ENCODE measurements at places on chromosomes 6 and 20.

- DNase-seq: no peak
Measured at GRCh38 chr6:20943040-20943627, 408.9 kb downstream of the CDKAL1 start.

DNA sequence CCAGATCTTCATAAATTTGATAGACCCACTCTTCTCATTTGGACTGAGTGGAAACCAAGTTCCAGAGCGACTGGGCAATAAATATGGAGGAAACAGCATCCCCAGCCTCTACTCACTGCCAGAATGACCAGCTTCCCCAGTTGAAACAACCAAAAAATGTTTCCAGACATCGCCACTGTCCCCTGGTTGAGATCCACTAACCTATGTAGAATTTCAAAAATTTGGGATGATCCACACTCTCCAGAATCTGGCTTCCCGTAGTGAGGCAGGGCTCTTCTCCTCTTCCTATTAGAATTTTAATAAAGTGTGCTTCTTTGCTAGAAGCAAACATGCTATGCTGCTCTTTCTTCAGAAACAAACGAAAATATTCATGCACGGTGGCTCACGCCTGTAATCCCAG, 287.0 kb upstream of the SUPT3H start:
- no peak for DNase-seq

- no peak for DNase-seq
Measured at GRCh38 chr20:10578607-10579006, 95.2 kb downstream of the JAG1 start.

DNA sequence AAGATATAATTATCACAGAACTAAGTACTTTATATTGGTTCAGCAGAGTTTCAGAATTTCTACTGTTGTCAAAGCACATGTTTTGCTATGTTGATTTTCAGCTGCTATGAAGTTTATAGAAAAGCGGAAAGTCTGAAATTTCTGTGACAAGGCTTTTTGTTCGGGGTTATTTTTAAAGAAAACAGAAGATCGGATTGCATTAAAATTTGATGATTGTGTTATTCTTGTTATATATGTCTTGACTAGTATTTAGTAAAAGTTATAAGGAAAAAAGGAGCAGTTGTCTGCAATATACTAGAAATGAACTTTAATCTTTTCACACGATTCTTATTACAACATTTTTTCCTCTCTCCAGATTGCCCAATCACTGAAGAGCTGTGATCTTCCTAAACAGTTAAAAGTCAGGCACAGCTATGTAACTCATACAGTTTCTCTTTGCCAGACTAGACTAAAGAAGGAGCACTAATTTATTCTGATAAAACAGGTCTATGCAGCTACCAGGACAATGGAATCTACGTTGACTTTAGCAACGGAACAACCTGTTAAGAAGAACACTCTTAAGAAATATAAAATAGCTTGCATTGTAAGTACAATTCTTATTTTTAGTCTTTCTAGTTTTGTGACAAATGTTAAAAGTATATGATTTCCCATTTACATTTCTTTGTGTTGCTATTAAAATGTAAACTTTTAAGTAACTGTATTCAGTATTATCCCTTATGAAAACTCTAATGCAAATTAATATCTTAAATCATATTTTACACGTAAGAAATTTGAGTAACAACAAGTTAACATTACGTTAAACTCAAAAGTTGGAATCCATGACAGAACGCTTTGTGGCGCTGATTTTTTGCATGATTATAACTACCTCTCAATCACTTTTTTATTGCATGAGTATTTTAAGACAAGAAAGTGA, at the start of gene ENPP3:
ENPP3 (plus strand) TSS at position 423 of the 913 bp plus-strand sequence; CDS start at position 506, 83 bp downstream.
- no peak for DNase-seq

DNA sequence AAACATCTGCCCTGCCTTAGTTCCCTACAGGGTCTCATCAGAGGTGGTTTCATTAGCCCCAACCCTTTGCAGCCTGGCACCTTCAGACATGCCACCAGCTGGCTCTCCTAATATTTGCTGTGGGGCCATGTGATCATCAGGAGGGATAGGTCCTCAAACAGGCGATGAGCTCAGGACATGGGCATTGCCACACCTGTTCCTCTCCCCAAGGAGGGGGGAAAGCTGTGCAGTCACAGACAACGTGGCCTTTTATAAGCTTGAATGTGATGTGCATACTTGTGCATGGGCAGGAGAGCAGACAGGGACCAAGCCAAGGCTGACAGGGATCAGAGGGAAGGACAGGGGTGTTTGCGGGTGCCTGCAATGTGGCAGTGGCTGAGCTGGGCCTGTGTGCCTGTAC, 78.8 kb upstream of the ZNFX1 start:
- DNase-seq: no peak

DNA sequence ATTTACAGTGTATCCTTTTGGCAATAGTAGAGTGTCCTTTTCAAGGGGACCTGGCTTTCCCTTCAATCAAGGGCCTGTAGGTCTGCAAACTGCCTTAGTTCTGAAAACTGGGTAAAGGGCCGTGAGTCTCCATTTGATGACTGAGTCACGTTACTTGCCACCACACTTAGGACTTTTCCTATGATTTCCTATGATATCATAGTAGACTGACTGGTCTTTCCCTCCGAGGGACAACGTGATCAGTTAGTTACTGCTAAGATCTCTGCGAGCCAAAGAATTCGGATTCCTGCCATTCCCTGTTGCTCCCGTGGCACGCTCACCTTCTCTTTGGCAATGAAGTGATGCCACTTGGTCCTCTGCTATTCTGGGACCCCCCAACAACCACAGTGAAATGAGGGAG, 8.4 kb downstream of the ZNF831 start:
- no peak for DNase-seq

GRCh38 chr6:98024359-98024758, 741.3 kb upstream of the MMS22L start:
- DNase-seq: no peak

DNA sequence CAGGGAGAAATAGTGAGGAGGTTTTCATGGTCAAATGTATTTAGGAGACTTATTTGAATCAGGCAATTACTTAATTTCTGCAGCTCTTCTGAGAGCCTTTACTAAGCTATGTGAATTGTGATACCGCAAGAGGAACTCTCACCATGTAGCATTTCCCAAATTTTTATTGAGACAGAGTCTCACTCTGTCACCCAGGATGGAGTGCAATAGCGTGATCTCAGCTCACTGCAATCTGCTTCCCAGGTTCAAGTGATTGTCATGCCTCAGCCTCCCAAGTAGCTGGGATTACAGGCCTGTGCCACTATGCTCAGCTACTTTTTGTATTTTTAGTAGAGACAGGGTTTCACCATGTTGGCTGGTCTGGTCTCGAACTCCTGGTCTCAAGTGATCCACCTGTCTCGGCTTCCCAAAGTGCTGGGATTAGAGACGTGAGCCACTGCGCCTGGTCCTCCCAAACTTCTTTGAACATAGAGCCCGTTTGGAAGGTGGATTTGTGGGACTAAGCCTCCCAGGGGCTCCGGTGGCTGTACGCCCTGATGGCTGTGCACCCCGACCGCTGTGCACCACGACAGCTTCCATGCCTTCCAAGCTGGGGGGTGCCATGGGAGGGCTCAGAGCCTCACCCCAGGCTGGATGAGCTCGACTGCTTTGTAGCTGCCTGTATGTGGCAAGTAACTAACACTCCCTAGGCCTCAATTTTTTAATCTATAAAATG, 5.7 kb upstream of the MPC1 start:
- DNase-seq: no peak

DNA sequence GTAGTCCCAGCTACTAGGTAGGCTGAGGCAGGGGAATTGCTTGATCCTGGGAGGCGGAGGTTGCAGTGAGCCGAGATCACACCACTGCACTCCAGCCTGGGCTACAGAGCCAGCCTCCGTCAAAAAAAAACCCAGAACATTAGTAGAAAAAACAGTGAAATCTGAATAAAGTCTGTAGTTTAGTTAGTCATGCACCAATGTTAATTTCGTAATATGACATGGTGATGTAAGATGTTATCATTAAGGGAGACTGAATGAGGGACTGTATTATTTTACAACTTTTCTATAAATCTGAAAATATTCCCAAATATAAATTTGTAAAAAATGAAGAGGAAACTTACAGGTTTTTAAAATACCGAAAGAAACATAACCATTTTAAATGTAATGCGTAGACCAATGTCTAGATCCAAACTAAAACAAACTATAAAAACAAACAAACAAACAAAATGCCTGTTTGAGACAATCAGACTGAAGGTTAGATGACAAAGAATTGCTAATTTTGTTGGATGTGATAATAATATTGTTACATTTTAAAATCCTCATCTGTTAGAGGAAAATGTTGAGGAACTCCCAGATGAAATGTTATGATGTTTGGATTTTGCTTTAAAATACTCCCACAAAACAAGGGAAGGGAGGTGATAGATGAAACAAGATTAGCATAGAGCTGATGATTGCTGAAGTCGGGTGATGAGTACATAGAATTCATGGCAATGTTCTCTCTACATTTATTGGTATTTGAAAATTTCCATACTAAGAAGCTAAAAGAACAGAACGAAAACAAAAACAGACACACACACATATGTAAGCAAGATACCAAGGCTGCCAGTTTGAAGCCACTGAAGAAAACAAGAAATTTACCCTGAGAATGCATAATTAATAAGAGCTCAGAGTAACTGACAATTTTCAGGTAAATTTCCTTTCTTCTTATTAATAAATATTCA, 1.8 kb downstream of the GSTA4 start:
- no peak for DNase-seq

- DNase-seq: no peak
Measured at GRCh38 chr6:50822078-50822476, 3.4 kb downstream of the TFAP2B start.

DNA sequence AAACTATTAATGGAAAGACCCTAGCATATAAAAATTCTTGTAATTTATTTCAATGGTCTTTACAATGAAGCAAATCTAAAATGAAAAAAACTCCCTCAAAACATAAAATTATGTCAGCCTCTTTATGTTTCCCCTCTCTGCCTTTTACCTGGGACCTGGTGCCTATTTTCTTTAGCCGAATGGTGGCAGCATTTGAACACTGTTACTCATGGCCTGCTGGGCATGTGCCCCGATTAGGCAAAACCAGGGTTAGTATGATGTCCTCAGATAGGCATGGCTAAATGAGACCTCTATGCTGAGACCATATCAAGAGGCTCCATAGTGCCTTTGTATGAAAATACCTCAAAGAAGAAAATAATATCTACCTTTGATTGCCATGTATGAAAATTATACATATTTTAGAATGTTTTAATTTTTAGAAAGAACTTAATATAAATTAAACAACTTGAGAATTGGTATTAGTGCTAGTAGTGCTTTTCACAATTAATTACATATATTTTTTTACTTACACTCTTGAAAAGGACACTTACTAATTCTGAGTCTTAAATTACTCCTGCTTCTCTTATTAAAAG, 22.5 kb upstream of the C6orf58 start:
- DNase-seq: peak; percentile 11

- no peak for DNase-seq
Measured at GRCh38 chr20:37365760-37366638, 20.1 kb downstream of the SRC start.

- DNase-seq: no peak
Measured at GRCh38 chr6:142297996-142298753, 3.6 kb upstream of the ADGRG6 start.

DNA sequence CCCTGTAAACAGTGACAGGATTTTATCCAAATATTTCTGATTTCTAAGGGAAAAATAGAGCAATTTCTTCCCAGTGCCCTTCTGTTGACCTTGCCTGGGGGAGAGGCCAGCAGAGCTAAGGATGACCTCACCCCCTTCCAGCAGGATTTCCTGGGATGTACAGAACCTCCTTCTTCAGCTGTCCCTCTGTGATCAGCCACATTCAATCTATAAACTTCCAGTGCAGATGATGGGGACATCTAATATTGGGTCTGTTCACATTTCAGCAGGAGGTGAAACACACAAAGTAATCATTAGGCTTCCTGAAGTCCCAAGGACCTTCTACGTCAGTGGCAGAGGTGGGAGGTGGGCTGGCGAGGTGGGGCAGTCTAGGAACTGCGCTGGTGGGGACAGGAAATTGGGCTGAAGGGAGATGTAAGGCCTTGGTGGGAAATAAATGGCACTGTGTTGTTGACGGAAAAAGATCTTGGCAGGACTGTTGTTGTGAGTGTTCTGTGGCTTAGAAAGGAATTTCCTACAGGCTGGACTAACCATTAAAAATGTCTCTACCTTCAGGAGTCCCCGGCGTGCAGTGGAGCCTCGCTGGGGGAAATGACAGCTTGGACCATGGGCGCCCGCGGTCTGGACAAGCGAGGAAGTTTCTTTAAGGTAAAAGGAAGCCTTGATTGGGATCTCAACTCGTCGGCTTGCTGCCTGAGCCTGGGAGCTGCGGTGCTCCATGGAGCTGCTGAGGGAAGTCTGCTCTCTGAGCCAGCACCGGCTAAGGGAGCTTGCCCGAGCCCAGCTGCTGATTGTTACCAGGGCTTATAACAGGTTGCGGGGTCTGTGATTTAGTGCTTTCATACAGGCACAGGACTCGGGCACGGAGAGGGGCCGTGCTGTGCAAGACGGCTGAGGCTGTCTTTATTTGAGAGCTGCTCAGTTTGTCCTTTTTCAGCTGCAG, 127.9 kb upstream of the NAA20 start:
- DNase-seq: no peak

DNA sequence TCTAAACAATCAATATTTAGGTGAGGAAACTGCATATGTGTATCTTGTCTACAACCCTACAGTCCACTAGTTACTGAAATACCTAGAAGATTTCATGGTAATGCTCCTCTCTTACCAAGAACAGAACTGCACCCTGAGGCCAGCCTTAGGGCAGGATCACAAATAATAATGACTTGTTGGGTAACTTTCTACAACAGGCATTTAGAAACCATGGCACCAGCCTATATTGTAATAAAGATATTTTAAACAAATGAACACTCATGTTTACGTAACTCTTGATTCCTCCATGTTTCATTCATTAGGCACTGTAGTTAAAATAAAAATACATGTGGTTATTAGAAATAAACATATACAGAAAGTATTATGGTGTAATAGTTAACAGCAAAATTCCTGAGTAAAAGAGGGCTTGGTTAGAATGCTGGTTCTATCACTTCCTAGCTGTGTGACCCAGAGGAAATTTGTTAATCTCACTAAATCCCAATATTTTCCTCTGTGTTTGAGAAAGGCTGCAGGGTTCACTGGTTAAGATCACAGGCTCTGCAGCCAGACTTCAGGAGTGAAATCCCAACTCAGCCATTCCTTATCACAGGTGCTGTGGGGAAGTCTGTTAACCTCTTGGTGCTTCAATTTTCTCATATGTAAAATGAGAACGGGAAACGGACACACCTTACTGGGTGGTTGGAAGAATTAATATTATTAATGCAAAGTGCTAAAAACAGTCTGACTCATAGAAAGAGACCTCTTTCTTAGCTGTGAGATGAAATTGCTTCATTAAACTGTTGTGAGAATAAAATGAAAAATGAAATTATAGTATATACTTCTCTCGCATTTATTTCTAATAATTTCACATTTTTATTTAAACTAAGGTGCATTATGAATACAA, 8.5 kb downstream of the HMGN3 start:
- no peak for DNase-seq

DNA sequence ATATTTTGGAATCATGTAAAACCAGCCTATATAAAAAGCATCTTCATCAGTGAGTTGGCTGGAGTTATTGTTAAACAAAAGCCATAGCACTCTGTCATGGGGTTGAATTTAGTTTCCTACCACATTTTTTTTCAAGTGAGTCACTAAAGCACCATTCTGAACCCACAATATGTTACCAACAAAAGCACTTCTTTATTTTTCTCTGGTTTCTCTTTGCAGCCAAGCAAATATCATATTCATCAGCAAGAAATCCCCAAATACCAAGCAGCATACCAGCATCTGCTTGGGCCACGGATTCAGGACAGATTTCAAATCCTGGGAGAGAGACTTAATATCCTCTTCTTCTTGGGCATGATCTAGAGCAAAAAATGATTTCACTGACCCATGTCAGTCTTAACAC, 441.4 kb downstream of the BCKDHB start:
- no peak for DNase-seq

GRCh38 chr6:168374051-168374502, 54.5 kb upstream of the DACT2 start:
- no peak for DNase-seq
